ENCODE measurements at places on chromosomes 16 and 17.

DNA sequence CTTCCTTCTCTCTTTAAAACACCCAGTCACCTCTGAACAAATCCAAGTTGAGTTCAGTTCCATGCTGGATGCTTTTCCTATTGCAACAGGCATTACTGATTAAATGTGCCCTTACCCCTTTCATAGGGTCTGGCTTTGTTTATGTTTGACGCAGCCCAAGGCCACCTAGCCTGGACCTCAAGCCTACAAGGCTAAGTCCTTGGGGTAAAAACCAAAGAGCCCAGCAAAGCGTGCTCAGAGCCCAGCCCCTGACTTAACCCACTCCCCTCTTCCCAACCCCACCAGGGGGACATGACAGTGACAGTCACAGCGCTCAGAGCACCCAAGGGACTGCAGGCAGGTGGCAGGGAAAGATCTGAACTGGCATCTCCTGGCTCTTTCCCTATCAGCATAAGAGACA, 200.6 kb downstream of the XYLT1 start:
- DNase-seq = no peak

GRCh38 chr17:3799181-3799945, 1.6 kb downstream of the ITGAE start:
- no peak for DNase-seq

DNA sequence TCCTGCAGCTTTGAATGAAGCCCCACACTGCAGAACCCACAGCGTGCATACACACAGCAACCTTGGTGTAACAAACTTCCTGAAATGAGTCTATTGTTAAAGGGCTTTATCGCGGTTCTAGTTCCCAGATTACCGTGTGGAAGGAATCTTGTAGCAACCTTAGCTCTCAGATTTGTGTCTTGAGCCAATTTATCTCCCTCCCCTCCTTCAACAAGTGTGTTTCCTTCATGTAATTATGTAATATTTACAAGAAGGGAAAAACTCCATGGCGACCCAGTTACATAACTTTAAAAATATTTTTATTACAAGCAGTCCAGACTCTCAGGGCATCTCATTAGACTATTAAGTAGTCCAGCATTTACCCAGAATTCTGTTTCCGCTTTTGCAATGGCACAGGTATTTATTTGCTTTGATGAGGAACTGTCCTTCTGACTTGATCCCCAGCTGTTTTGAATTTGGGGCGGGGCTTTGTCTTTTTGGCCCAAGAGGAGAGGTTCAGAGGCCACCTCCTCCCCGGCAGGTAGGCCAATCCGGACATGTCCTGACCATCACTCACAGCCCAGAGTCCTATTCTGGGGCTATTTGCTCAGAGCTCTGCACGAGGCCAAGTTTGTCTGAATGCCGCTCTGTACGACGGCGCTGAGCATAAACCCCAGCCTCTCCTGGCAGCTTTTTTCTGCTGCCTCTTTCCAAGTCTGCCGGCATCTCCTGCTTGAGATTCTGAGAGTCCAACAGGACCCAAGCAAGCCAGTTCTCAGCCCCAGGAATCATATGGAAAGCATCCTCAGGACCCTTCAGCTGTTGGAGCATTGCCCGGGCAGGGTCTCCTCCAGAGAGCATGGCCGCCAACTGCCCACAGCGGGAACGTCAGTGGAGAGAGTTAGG, 35.6 kb downstream of the CLEC16A start:
- no peak for DNase-seq

- DNase-seq = no peak
Measured at GRCh38 chr17:80829166-80829813, 162.4 kb upstream of the CHMP6 start.

DNA sequence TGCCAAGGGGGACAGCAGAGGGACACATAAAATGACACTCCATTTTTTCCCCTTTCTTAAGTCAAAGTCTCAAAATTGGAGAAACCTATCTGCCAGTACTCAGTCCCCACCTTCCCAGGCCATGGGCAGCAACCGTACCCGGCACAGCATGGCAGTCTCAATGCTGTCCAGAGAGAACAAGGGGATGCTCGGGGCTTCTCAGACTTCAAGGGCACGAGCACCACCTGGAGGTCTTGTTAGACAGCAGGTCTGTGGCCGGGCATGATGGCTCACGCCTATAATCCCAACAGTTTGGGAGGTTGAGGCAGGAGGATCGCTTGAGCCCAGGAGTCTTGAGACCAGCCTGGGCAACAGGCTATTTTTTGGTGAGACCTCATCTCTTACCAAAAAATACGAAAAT, 3.2 kb downstream of the DNAH17 start:
- DNase-seq = no peak

- no peak for DNase-seq
Measured at GRCh38 chr17:7811251-7811650, 22.8 kb upstream of the KDM6B start.

DNA sequence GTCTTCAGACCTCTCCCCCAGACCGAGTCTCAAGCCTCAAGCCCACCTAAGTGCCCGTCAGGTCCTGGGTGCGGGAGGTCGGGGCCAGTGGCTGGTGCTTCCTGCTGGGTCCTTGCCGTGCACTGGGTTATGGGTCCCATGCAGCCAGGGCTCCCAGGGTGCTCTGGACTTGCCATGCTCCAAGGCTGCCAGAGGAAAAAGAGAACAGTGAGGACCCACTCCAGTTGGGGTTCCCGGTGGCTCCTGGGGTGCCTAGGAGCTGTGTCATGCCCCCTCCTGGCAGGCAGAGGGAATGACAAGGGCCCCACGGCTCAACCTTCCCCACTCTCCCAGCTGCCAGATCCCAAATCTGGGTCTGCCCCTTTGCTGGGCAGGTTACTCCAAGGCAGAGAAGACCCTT, 3.8 kb downstream of the SNX20 start:
- no peak for DNase-seq

Data from HS-5 (cell line).